ENCODE measurements at places on chromosomes 3 and 15.

DNA sequence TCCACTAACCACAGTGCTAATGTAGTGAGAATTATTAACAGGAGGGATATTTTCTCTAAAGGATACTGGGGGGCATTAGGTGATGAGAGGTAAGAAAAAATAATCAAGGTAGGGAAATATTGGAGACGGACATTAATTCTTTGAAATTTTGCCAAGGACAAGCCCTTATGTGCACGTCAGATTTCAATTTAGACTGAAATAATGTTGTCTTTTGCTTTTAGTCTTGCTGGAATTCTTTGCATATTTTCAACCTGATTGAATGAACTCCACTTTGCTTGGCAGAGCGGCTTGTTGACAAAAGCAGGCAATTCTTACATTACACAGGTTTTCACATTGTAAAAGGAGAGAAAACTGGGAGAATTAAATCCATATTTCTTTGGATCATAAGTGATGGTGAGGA lies 25.0 kb upstream of the C3orf52 start:
- no peak for DNase-seq

DNA sequence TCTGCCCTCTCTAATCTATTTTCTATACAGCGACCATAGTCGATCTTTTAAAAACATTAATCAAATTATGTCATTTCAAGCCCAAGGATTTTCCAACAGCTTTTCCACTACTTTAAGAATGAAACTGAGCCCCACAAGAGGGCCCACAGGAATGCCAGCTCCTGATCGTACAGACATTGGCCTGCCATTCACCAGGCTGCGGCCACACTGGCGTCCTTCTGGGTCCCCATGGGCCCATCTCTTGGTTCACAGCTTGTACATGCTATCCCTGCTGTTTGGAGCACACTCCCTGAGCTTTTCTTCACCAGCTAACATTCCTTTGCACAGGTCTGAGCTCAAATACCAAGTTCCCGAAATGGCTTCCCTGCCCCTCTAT lies 149.6 kb downstream of the MYLK start:
- DNase-seq, result no peak

- no peak for DNase-seq
Observed at GRCh38 chr15:52031556-52031955, 12.5 kb downstream of the MAPK6 start.

DNA sequence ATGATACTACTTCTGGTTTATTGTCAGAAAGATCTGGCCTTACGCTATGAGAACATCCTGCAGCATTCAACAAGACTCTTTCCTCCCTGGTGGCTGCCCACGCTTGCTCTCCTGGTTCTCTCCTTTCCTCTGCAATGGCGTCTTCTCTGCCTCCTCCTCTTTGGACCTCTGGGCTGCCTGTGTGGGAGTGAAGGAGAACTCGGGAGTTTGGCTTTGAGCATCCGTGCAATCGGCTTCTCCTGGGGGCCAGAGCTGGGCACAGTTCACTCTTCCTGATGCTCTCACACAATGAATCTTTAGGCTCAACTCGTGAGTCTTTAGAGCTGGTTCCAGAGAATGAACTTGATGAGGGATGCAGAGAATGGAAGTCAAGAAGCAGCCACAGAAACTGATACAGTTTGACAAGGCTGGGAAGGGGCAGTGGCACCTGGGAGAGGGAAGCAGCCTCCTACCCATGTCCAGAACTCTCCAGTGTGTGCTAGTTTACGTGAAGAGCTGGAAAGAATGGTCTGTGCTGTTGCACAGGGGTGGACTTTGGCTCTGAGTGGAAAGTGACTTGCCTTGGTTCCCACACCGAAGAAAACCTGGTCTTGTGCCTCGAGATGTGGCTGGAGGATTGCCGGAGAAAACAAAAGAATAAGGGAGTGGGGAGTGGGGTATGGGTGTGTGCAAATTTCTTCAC lies 37.9 kb downstream of the RPLP1 start:
- DNase-seq, result no peak

DNA sequence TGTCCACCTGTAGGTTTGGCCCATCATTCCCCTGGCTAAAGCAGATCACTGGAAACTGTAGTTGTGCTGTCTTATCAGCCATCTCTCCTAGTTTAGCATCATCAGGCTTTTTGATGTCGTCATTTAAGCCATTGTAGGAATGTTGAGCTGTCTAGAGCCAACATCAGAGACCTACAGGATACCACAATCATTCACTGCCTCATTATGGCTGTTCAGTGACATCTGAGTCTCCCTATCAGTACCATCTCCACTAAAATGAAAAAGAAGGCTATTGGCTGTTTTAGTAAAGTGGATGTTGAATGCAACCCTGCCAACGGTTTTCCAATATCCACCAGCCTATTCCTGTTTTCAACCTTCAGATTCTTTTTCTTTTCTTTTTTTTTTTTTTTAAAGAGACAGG lies 29.2 kb downstream of the RLBP1 start:
- DNase-seq, result no peak
